Activated T-helper 17 cell treated with anti-CD3 and anti-CD28 coated beads, Interleukin-2, amount 50 U/mL, for 72 hours (primary cell): ENCODE measurements at places on chromosomes 13 and 19.

GRCh38 chr19:11735375-11735774 lies 3.4 kb downstream of the ZNF823 start:
- no peak for ATAC-seq

- ATAC-seq, result no peak
Measured at GRCh38 chr13:31885994-31886393, 145.6 kb upstream of the FRY start.

DNA sequence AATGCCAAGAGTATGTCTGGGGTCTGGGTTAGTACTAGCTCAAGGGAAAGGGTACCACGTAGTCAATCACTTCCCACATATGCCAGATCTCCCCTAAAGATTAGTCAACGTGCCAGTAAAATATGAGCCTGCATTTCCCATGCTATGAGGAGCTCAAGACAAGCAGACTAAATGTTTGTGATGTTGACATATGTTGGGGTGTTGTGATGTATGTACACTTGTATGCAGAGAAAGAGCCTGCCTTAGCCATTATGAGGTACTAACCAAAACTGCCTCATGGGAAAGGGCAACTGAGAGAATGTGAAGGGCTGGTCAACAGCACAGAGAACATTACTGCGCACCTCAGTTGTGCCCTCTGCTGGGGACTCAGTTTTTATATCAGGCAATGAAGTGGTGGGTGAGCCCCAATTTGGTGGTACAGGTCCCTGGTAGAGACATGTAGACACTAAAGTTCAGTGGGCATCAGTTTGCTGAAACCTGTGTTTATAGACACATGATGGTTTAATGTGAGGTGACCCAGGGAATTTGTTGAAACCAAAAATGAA lies 287.0 kb downstream of the DCT start:
- no peak for ATAC-seq

DNA sequence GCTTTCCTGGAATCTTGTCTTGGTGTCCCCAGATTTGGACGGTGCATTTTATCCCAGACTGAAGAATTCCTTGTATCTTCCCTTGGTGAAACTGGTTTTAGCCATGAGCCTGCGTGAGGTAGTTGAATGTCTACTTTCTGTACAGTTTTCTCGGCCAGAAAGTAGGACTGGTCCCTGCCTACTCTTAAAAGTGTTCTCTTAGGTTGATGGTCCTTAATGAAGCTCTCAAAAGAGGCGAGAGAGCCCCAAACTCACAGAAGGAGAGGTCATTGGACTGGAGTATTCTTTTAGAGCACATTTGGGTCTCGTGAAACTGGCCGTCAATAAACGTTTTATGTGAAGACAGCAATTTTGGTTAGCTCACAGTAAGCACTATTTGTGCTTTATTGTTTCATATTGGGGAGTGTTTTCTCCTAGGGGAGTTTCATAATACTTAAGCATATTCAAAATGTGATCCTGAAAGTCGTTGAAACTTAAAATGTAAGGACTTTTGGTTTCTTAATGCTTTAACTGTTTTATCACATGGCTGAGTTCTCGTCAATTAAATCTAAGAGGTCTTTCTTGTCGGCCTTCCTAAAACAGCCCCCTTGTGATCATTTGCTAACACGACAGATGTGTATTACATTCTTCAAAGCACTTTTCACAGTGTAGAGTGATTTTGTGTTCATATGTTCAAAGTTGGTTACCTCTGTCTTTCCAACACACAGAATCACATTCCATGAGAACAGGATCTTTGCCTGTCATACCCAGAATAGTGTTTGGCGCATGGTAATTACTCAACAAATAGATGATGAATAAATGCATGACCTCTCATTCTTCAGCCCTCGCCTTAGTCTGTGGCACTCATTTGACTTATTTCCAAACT lies 889 bp downstream of the GTF2F2 start:
- ATAC-seq, result no peak

DNA sequence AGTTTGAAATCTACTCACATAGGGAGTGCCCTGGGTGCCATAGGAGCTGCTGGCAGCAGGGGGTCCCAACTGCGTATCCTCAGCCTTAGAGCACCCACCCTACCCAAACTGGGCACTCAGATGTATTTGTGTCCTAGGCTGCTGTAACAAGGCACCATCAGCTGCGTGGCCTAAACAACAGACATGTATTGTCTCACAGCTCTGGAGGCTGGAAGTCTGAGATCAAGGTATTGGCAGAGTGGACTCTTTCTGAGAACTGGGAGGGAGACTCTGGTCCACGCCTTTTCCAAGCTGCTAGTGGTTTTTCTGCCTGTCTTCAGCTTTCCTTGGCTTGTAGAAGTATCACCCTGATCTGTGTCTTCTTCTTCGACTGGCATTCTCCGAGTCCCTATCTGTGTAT lies 83.6 kb downstream of the FGF14 start:
- ATAC-seq, result no peak

DNA sequence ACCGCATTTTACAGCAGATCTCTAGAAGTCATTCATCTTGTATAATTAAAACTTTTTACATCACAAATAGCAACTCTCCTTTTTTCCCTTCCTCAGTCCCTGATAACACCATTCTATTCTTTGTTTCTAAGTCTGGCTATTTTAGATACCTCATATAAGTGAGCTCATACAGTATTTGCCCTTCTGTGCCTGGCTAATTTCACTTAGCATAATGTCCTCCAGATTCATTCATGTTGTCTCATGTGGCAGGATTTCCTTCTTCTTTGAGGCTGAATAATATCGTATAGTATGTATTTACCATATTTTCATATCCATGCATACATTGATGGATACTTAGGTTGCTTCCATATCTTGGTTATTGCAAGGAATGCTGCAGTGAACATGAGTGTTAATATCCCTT lies 362.0 kb downstream of the RFC3 start:
- no peak for ATAC-seq

- no peak for ATAC-seq
Measured at GRCh38 chr19:3506384-3507340, 551 bp downstream of the FZR1 start.

DNA sequence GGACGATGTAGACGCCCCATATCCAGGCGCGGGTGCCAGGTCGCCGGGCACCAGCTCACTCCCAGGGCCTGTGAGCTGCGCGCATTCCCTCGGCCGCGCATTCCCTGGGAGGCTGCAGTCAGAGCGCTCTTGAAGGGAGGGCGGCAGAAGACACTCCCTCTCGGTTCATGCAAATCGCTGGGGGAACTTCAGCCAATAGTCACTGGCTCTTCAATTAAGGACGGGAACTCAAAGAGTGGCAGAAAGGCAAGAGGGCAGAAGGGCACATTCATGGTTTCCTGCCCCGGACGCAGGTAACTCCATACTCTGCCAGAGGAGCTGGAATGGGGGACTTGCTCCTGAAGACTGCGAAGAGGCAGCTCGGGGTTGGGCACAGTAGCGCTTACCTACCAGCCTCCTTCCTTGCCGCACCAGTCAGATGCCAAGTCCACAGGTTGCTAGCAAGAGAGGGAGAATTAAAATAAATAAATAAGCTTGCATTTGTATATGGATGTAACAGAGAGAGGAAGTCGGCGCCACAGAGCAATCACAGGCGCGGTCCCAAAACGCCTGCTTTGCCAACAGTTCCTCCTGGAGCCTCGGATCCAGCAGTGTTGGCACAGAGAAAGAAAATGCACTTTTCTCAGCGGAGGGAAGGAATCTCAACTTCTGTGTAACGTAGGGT lies 459 bp downstream of the PCDH20 start:
- ATAC-seq, result no peak

- ATAC-seq, result no peak
Measured at GRCh38 chr13:56134524-56134923, 1006.2 kb upstream of the PRR20A start.

DNA sequence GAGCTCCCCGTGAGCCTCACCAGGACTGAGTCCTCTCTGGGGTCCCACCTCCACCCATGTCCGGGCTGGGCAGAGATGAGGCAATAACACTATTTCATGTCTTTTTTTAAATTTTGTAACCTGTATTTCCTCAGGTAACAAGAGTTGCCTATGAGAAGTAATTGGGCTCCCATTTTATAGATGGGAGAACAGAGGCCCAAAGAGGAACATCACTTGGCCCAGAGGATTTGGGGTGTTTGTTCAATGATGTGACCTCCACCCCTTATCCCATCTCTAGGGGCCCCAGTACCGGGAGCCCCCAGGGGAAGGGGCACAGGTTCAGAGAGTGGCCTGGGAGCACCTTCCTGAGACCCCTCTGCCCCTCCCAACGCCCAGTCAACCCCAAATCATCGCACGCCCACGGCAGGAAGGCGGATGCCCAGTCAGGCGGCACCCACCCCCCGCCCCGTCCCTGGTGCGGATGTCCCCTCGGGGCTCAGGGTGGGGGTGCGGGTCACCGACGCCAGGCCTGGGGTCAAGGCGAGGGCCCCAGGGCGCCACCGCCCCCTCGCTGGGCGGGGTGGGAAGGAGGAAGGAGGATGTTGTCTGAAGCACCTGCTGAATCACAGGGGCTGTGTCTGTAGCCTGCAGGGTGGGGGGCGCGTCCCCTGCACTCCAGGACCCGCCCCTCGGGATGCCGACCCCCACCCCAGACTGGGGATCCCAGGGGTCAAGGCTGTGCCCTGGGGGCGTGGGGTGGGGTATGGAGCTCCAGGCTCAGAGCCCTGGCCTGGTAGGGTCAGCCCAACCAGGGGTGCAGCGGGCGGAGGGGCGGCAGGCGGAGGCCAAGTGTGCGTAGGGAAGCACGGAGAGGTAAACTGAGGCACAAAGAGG lies 9.0 kb upstream of the CIRBP start:
- ATAC-seq, result peak; percentile 45

- ATAC-seq, result no peak
Measured at GRCh38 chr13:98173431-98174152, 3.5 kb downstream of the RNF113B start.

DNA sequence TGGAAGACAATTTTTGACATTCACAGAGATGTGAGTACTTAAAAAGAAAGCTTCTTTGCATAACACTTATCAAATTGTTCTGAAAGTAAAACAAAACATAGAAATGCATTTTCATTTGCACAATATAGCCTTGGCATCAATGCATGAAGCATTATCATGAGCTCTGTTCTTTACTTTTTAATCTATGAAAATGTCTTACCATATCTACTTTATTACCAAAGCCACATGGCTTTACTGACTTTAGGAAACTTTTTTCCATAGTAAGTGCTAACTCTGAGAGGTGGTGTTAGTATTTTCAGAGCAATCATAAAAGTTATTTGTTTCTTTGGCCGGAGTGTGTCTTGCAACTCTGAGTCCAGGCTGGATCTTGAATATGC lies 10.5 kb downstream of the TNFRSF19 start:
- ATAC-seq, result no peak

DNA sequence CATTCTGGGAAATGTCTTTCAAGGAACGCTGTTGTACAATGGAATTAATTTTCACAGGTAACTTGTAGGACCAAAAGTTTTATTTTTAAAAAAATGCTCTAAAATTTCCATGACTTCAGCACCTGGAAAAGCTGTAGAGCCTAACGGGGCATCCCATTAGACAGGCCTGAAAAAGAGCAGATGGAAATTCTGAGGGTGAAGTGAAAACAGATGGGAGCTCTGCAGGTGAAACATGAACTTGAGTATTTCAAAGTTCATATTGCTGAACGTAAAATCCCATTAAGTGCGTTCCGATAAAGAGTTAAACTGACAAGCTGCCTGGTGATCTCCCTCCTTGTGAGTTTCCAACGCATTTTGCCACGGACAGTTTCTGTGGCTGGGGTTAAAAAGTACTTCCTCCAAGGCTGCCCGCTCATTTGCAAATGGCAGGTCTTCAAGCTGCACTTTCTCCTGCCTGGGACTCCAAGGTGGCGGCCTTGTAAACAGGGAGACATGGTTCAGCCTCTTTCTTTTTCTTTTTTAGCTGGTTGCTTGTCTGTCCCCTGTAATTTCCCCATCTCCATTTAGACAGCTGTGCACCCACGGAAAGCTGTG lies 450.4 kb downstream of the FGF9 start:
- no peak for ATAC-seq

- ATAC-seq, result peak; percentile 62
Measured at GRCh38 chr19:34308381-34309367, 54.3 kb downstream of the GARRE1 start.

DNA sequence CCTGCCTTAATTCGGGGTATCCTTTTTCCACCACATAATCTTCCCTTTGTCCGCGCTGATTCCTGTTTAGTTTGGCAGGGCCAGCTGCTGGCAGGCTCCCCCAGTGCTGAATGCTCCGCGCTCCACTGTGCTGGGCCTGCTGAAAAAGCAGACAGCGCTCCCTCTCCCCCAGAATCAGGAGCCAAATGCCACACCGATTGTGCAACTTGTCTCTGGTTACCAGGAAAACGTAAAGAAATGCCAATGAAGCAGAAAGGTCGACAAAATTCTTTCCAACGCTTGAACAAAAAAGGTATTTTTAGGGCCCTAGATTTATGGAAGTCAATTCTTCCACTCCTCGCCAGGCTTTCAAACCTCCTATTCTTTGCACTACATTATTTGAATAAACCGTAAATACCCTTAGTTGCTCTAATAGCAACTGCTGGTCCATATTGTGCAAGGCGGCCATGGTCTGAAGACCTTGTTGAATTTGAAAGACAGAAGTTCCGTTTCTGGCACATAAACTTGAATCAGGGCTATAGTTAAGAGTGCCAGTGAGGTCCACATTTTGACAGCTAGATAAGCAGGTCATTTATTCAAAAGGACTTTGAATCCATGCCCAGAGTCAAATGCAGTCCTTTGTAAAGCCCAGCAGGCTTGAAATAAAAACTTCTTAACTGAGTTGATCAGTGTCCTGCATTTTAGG lies 206.7 kb upstream of the RFC3 start:
- no peak for ATAC-seq

GRCh38 chr19:4897146-4897545 lies 5.5 kb downstream of the ARRDC5 start:
- no peak for ATAC-seq

DNA sequence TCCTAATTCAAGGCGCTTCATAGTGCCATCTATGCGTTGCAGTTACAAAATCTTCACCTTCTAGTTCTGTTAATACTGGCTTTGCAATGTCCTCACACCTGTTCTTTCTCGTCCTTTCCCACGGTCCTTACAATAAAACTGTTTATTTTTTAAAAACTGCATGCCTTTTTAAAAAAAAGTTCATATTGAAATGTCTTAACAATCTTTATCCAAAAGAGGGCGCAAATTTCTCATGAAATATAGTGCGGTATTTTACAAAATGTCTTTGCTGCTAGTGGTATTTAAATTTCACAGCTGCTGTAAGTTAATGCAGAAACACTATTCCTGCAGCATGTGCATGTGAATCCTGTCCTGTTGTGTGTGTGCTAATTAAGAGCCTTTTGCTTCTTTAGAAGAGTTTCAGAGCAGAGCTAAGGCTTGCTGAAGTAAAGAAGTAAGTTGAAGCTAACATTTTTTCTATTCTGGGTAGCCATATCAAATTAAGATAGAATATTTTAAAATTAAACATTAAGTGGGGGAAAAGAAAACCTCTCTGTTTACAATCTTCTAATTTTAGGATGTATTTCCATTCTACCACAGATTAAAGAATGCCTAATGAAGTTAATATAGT lies 15.8 kb upstream of the CLDN10 start:
- ATAC-seq, result no peak

DNA sequence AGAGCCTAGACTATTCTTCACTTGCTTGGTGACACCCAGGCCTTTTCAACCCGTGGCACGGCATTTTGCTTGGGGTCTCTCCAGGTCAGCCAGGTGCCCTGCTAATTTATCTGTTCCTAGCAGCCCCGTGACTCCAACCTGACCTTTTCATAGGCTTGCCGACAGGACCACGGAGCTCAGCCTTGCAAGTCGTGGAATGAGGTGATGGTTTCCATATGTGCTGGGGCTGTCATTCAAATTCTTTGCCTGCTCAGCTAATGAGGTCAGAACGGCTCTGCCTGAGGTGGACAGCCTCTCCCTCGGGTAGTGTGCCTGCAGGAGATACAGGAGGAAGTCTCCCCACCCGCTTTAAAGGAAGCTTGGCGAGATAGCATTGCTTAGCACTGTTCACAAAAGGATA lies 61.0 kb downstream of the SHISA2 start:
- no peak for ATAC-seq

- ATAC-seq, result no peak
Measured at GRCh38 chr13:110057052-110057451, 249.9 kb downstream of the COL4A1 start.
